ENCODE measurements at places on chromosomes 11 and 22.

DNA sequence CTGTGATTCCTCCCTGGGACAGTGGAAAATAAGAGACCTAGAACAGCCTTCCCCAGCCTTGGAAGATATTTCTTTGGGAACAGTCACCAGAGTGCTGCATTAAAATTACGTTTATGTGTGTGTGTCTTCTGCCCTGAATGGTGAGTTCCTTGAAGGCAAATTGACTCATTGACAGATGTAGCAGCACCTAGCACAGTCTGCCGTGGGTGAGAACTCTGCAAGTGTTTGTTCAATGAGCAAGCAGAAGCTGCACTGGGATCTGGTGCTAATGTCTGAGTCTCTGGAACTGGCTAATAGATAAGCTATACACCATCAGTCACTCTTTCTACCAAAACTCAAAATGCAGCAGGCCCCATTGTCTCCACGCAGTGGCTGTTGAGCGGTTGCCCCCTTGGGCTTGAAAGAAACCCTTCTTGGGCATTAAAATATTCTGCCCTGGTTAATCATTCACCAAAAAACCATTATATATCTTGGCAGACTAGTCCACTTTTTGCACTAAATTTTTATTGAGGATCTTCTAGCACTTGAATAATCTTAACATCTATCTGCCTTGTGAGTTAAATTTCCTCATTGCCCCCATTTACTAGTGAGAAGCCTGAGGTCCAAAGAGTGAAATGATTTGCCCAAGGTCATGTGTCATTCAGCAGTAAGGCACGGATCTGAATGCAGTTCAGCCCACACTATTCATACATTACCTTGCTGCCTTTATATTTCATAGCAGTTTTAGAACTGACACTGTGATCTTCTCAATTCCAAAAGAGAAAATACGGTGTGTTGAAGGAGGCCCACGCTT is 87.8 kb upstream of the GALNT18 start:
- no peak for DNase-seq

GRCh38 chr11:127061947-127062346 is 61.4 kb upstream of the KIRREL3 start:
- no peak for DNase-seq

DNA sequence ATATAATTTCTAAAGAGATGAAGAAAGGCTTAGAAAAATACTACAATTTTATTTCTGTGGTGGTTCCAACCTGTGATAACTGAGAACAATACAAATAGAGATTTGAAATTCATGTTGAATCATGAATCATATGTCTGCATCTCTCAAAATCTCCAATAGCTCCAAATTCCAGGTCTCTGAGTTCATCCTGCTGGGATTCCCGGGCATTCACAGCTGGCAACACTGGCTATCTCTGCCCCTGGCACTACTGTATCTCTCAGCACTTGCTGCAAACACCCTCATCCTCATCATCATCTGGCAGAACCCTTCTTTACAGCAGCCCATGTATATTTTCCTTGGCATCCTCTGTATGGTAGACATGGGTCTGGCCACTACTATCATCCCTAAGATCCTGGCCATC is at the start of gene OR56B1:
Gene OR56B1, plus strand, starts transcription at position 53 of the 400 bp plus-strand sequence. Its CDS starts 69 bp downstream, at position 122.
- DNase-seq = no peak

DNA sequence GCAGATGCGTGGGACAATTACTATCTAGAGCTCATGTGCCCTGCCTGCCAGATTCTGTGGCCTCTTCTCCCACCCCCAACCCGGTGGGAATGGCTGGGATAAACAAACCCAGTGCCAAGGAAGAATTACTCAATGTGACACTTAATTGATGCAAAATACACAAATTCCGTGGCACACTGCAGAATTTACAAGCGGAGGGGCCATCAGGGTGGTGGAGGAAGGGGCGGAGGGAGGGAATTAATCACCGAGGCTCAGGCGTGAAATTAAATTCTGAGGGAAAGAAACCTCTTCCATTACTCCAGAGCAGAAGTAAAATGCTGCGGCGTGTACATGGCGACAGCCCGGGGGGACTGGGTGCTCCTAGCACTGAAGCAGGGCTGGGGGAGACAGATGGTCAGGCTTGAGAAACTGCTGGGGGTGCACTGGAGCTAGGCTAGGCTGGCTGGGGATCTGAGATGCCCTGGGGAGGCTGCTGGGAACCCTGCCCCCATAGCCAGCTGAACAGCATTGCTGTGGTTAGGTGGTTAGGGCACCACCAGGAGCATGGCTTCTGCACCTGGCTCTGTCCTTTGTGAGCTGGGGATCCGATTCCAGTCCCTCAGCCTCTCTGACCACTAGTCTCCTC is 200.6 kb downstream of the CEP164 start:
- DNase-seq = no peak

DNA sequence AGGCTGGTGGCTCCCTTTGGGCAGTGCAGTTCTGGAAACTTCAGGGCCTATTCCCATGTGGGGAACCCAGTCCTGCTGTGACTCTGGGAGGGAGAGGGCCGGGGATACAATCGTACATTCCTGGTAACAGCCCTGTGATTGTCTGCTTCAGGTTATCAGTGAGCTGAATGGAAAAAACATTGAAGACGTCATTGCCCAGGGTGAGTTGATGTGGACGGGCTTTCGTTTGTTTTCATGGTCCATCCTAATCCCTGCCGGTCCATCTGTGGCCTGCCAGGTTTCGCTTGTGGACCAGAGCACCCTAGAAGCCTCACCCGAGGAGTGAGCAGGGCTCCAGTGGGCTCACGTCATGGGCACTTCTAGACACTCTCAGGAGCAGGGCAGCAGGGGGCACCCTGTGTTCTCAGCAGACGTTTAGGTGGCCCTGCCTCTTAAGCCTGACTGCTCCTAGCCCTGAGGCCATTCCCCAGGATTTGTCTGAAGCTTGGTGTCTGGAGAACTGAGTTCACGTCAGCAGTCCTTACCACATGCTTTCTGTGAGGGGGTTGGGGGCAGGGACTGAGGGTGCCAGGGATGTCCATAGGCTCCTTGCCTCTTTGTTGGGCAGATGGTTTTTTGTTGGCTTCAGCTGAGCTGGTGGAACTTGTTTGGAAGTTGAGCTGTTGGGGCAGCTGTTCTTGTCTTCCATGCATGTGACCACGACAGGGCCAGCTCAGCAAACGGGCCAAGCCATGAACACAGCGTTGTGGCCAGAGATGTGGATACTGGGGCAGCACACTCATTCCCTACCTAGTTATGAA is 1.9 kb downstream of the RPLP2 start:
- DNase-seq = no peak

DNA sequence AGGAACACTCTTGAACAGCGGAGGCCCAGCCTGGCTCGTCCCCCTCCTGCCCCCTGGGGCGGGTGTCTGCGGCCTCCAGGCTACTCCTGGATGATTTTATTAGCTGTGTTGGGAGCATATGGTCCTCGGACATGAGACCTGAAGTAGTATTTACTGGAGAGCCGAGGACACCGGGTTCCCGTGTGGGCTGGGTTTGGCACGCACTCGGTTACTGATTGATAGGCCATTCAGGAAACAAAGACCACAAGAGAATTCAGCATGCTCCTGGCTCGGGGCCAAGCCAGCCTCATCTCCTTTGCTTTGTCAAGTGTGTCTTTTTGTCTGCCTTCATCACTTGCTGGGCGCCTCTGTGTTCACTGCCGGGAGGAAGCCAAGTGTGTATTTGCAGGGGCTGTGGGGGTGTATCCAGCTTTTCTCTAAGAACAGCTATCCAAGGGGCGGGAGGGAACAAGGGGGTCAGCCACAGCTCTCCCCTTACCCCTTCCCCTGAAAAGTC is 9.7 kb downstream of the FXYD2 start:
- DNase-seq = no peak

GRCh38 chr22:45284705-45285262 is at the start of gene UPK3A:
TSS of gene UPK3A (plus strand) at chr22:45284949. CDS start at chr22:45285014, 65 bp downstream.
- no peak for DNase-seq

- DNase-seq = no peak
Measured at GRCh38 chr11:88501541-88501940, 164.0 kb upstream of the CTSC start.

All from AG08395 (cell line).